ENCODE measurements at places on chromosomes 12 and 14.
A peak's percentile ranks its signal among the peaks of the same experiment; 100 is the strongest.

DNA sequence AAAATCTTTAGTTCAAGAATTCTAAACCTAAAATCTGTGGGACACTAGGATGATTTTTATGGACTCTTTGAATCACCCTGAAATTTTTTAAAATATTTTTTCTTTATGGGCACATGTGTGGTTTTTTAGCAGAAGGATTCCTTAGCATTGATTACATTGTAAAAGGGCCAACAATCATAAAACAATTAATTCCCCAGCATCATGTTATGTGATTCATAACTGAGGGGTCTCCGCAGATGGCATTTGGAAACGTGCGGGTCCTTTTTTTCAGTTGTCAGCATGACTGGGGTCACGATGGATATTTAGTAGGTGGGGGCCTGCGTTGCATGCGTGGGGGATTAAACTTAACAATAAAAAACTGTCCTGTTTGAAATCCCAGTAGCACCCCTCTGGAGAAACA, 52.5 kb downstream of the NTF3 start:
- no peak for DNase-seq

GRCh38 chr14:78823035-78823434, 652.9 kb downstream of the NRXN3 start:
- no peak for DNase-seq

DNA sequence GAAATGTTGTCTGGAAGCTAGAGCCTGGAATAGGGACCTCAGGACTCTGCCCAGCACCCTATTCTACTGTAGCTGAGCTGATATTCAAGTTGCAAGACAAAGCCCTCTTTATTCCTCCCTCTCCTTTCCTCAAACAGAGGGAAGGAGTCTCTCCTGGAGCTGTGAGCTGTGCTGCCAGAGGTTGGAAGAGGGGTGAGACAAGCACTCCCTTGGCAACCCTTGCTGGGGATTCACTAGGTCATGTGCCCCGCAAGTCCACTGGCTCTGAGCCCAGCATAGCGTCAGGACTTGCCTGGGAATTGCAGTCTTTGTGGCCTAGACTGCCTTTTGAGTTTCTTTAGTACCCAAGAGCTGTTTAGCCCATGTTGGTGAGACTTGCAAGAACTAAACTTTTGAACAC, 11.4 kb upstream of the ASCL1 start:
- DNase-seq: no peak

- no peak for DNase-seq
These were observed 140.7 kb upstream of the NOVA1 start for GRCh38 chr14:26738571-26738970.

DNA sequence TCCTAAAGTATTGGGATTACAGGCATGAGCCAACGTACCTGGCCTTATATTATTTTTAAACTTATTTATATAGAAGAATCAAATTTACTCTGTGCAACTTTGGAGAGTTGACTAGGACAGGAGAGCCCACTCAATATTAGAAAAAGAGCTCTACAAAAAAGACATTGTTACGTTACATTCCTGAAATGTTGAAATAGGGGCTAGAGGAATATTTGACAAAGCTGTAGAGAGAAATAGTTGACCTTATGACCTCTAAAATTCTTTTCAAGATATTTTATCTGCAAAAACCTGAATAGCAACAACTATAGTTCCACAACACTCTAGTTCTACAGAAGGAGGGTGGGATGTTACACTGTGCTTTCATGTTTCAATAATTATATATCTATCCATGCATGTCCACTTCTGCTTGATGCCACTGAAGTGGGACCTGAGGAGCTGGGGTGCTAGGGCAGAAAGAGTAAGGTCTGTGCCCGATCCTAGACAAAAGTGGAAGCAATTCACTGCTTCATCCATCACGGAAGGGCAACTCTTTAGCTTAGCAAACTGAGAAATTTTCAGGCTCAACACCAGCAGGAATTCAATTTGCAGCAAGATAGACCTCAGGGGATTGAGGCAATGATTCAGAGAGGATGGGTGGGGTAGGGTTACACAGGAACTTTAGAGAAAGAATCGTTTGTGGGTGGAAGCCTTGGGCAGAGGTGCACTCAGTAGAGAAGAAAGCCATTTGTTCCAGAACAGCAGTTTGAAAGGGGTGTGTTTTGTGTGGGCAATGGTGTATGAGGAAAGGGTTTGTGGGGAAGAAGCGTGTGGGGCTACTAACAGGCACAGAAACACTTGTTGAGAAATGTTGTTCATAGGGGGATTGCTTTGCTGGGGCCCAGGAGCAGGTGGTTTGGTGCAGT, 16.0 kb upstream of the RNASE10 start:
- DNase-seq: peak; percentile 5
